ENCODE measurements at places on chromosomes 13 and 19.

DNA sequence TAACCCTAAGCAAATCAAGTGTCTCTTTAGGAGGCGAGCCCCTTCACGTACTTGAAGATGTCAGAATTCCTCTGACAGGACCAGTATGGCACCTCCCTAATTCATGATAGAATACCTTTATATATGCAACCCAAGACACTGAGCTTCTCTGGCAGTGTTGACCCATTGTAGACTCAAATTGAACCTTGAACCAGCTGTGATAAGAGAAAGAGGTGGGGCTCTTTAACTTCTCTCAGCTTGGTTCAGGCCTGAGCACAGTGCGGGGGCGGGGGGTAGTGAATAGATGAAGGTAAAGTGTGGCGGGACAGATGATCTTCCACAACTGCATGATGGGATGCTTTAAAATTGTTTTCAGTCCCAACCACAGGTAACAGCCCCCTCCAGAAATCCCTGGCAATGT is 12.1 kb downstream of the MBNL2 start:
- DNase-seq = no peak

DNA sequence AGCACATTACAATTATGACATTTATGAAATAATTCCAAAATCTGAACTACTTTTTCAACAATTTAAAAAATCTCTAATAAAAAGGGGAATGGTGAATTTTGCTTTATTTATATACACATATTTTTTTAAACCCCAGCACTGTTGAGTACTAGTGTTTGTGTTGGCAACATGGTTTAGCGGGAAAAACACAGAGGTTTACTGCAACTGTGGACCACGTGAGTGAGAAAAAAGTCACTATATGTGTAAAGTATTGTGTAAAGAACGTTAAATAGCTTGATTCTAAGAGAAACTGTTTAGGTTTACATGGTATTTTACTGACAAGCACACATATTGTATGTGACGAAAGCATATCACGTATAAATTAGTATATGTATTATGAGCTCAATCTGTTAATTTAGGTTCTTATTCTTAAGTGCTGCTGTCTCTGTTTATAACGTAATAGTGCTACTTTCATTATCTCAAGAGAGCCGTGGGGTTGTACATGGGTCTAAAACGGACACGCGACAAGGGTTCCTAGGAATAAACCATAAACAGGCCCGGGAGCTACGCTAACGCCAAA is 617 bp downstream of the SKA3 start:
- DNase-seq = no peak

DNA sequence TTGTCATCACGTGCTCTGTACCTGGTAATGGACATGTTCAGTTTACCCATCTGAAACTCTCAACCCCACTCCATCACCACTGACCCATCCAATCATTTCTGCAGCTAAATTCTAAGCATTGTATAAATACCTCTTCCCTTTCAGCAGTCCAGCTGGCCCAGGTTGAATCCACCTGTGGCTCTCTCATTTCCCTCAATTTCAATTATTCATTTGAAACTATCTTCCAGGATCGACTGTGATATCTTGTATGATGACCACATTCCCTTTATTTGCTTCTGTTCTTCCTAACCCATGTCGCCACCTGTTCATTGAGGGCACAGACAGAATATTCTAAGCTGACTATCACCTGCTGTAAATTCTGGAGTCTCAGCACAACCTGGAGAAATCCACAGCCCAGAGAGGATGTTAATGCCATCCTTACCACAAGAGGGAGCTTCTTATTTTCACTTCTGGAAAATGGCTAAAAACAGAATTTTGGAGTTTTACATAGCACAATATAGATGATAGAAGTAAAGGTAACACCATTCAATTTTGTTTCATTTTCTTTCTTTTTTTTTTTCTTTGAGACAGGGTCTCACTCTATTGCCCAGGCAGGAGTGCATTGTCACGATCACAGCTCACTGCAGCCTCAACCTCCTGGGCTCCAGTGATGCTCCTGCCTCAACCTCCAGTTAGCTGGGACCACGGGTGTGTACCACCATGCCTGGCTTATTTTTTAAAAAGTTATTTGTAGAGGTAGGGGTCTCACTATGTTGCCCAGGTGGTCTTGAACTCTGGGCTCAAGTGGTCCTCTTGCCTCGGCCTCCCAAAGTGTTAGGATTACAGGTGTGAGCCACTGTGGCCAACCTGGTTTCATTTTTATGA is 38.6 kb downstream of the ZNF823 start:
- DNase-seq = no peak

DNA sequence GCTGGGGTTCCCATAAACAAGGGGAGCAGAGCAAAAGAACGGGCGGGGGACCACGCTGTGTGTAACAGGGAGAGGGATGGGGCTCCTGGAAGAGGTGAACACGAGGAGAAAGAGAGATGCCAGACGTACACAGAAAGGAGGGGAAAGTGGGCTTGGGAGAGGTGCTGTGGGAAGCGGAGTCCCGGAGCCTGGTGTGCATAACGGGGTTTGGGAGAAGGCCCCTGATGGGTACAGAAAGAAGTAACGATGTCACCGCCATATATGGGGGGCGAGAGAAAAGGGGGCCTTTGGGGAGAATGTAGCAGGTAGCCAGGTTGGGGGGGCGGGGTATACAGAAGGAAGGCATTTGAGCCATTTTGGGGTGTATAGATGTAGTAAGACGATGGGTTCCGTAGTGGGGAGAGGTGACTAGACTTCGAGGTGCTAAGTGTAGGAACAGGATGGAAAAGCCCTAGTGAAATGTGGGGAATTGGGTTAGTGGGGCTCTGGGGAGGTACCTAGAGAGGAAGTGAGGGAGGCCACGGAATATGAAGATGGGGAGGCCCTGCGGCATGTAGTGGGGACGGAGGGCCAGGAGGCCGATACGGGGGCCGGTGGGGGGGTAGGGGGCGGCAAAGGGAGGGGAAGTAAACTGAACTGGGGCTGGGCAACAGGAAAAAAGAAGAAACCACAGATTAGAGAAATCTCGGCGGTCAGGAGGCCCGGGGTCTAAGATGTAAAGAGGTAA is 787 bp downstream of the ZNF580 start:
- no peak for DNase-seq

DNA sequence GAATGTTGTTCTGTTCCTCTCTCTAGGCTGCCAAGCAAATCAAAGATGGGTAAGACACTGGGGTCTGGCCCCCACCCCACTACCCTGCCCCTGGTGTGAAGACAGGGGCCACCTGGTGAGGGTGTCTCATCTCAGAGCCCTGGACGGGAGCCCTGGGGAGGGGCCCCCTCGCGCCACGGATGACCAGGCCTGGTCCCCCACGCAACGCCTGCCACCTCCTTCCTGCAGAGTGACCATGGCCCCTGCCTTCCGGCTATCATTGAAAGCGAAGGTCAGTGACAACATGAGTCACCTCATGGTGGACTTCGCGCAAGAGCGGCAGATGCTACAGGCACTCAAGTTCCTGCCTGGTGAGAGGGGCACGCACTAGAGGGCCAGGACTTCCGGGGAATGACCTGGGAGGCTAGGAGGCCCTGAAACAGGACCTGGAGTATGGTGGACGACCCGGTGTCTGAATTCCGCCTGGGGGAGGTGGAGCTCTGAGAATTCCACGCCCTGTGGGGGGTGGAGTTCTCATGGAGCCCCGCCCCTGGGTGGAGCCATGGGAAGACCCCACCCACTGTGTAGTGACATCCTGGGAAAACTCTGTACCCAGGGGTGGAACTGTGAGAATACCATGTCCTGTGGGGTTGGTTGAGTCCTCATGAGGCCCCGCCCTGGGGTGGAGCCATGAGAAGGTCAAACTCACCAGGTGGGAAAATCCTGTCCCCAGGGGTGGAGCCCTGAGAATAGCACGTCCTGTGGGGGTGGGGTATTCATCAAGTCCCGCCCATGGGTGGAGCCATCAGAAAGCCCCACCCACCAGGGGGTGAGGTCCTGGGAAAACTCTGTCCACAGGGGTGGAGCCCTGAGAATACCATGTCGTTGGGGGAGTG is 6.1 kb downstream of the FSD1 start:
- no peak for DNase-seq

DNA sequence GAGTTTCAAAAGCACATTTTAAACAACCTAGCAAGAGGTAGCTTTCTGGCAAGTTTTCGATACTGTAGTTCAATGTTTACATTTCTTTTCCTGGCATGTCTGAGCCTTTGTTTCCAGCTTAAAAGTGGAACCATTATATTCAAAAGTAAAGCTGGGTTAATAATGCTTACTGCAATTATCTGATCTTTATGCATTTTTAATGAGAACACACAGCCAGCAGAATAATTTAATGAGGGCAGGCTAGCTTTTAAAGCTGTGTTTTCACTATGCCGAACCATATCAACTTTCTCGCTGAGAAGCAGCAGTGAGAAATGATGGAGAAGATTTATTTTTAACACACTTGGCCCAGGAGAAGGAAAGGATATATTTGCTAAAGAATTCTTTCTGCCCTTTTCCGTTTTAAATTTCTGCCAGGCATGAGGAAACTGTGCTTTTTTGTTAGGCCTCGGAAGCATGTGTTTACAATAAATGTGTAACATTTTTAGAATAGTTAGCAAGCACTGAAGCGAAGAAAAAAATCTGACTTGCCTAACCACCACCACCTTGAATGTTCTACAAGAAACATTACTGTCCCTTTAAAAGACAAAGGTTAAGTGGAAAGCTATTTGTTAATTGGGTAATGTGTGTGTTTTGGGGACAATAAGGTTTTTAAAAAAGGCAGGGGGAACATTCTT is 1.0 kb downstream of the MBNL2 start:
- no peak for DNase-seq

DNA sequence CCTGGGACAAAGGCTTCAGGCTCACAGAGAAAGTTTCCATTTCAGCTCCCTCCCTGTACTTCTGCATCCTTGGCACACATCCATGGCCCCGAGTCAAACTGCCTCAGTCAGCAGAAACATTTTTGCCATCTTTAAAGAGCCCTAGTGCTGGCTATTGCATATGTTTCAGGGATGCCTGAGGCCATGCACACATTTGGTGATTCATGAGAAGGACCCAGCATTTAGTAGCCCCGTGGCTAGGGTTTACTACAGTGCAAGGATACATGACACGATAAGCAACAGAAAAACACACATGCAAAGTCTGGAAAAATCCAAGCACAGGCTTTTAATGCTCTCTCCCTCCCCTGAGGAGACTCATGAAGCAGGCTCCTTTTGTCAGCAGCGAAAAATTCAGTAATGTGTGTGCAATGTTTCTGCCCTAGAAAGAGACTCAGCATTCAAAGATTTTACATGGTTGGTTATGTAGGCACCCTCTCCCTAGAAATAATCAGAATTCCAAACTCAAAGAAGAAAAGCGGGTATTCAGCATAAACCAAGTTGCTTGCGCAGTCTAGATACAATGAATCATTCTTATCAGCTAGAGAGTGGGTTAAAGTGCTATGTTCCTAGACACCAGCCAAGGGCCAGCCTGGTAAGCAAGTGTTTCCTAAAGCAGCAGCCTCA is 17.6 kb downstream of the ACOD1 start:
- DNase-seq = no peak

DNA sequence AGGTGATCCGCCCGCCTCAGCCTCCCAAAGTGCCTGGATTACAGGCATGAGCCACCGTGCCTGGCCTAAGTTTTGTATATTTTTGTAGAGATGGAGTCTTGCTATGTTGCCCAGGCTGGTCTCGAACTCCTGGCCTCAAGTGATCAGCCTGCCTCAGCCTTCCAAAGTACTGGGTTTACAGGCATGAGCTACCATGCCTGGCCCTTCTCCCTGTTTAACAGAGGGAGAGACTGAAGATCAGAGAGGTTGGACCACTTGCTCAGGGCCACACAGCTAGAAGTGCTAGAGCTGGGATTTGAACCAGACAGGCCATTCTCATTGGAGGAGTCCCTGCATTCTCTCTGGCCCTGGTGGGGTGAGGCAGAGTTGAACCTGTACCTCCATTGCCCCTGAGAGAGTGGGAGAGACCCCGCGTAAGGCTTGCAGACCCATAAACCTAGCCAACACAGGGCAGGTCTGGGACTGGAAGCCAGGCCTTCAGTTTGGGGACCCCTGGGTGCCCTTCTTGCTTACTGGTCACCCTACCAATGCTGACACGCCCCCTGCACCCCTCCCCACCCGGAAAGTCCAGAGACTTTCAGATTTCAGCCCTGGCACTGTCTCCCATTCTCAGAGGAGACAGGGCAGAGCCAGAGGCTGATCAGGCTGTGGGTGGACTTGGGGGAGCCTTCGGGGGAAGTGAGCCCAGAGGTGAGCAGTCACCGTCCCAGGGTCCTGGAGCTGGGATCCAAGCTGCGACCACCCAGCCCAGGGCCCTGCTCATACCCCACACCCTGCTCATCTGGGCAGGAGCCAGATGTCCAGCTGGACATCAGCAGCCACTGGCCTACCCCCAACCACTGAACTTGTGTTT is 13.3 kb downstream of the TTYH1 start:
- no peak for DNase-seq

DNA sequence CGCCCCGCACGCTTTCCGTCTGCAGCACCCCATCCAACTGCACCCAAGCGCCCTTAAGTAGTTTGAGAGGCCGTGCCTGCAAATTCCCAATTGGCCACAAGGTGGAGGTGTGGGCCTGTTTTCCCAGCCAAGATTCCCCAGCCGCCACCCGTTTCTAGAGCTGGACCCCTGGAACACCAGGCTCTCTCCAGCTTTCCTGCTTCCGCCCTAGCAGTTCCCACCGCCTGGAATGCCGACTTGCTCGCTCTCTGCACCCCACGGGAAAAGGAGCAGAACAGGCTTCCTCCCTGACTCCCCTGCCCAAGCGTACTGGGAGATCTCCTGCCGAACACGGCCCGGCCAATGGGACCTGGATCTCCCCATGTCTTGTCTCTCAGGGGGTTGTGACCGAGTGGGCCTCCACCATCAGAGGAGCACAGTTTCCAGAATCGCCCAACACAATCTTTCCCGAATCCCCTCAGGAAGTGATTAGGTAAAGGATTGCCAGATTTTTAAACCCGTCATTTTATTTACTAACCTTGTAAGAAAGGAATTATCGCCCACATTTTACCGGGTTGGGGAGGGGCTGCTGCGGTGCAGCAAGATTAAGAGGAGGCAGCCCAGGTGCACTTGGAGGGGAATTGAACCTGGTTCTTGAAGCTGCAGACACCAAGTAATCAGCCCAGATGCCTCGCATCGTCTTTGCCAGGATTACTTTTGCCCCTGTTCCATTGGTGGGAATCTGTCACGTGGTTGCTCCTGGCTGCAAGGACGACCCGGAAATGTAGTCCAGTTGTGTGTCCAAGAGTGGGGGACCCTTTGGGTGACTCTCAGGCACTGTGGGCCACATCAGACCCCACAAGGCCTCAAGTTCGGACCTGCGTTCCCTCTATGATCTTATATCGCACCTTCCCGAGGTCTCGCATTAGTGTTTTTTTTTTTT is 3.5 kb upstream of the NAPSA start:
- peak; percentile 61 for DNase-seq

- DNase-seq = no peak
Observed at GRCh38 chr19:35140207-35140961, 1.8 kb downstream of the FXYD1 start.
